ENCODE measurements at places on chromosomes 5 and 9.

GRCh38 chr9:126173929-126174328, 152.7 kb upstream of the MVB12B start:
- no peak for DNase-seq

GRCh38 chr5:168047043-168047668, 244.3 kb upstream of the WWC1 start:
- DNase-seq: no peak

DNA sequence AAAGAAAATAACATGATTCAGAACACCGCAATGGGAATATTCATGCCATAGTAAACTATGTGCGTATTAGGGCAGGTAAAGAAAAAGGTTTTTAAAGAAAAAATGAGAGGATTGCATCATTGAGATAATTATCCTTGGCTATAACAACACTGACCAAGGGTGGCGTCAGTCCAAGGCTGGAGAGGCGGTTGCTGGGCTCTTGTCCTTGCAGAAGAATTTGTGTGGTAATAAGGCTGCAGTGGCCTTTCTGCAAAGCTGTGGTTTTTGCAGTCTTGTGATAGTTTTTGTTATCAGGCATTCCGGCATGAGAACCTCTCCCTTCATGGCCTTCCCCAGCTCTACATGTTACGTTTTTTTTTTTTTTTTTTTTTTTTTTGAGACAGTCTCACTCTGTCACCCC, 14.0 kb downstream of the BOD1 start:
- no peak for DNase-seq

- DNase-seq: no peak
Measured at GRCh38 chr9:32011049-32011448, 373.4 kb upstream of the ACO1 start.

- DNase-seq: no peak
Measured at GRCh38 chr5:15499528-15500324, at the start of gene FBXL7. FBXL7 (plus strand) TSS chr5:15500180.

DNA sequence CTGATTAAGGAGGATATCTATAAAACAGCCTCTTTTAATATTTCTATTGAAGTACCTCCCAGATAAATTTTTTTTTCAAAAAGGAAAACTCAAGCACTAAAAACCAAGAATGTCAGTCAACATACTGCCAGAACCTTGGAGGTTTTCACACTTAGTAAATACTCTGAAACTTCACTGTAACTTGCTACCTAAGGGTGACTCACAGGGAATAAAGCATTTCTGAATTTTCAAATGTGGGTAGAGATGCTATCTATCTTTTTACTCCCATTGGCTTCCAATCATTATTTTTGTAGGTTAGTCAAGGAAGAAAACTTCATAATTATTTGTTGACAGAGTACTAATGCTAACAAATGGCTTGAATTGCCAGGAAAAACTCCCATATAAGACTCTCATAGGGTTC, 46.1 kb downstream of the SLC25A46 start:
- DNase-seq: no peak

- no peak for DNase-seq
Measured at GRCh38 chr9:81720450-81721086, 31.2 kb upstream of the TLE1 start.

GRCh38 chr5:15700373-15700772, 200.4 kb downstream of the FBXL7 start:
- no peak for DNase-seq

DNA sequence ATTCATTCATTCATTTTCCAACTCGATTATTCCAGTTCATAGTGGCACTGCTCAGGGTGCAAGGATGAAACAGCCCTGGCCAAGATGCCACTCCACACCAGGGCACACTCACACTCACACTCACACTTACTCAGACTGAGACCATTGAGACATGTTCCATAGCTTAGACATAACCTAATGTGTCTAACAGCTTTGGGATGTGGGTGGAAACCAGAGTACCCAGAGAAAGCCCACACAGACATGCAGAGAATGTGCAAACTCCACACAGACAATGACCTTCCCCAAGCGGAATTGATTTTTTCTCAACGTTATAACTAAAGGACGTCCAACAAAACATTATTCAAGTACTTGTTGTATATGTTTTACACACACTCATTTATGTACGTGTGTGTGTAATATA, 1363.5 kb downstream of the EFNA5 start:
- no peak for DNase-seq

- no peak for DNase-seq
Measured at GRCh38 chr9:96868709-96869108, 14.4 kb upstream of the ZNF782 start.

- DNase-seq: no peak
Measured at GRCh38 chr5:134018154-134018985, 13.6 kb upstream of the VDAC1 start.

DNA sequence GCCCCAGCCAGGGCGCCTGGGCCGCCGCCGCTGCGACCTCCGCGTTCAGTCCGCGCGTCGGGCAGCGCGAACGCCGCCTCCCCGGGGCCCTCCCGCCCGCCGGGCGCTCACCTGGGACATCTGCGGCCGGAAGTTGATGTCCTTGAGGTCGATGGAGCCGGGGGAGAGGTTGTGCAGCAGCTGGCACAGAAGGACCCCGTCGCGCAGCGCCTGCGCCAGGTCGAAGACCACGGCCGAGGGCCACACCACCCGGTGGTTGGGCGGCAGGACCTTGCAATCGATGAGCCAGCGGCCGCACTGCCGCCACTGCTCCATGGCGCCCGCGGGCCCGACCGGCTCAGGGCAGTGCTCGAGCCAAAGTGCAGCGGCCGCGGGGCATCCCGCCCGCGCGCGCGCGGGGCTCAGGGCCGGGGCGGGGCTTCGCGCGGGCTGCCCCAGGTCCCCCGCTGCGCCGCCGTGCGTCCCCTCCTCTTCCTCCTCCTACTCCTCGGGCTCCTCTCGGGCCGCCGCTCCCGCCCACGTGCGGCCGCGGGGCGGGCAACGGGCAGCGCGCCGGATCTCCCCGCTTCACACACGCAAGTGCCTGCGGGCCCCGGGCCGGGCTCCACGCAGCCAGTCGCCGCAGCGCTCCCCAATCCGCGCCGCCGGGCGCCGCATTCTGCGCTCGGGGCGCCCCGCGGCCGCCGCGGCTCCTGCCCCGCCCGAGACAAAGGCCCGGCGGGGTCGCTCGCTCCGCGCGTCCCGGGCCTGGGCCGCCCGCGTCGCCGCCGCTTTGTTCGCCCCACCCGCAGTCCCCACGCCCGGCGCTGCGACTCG, at the start of gene VAV2:
Gene VAV2 (minus strand): TSS at position 361 of the 816 bp plus-strand sequence. CDS start 46 bp downstream, at position 315.
- DNase-seq: no peak

DNA sequence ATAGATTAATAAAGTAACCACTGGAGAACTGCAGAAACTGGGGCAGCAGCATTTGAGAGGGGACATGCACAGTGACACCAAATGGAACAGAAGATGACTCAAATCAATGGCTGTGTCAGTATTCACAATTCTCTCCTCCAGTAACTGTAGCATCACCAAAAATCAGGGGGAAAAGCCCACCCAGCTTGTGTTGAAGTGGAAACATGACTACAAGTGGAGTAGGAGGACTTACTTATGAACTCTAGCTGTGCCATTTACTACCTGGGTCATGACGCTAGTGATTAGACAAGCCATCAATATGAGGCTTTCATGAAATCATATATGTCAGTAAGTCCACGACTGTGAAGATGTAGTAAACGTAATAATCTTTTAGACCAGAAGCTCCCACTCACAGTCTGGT, 199.8 kb upstream of the PTGER4 start:
- no peak for DNase-seq

DNA sequence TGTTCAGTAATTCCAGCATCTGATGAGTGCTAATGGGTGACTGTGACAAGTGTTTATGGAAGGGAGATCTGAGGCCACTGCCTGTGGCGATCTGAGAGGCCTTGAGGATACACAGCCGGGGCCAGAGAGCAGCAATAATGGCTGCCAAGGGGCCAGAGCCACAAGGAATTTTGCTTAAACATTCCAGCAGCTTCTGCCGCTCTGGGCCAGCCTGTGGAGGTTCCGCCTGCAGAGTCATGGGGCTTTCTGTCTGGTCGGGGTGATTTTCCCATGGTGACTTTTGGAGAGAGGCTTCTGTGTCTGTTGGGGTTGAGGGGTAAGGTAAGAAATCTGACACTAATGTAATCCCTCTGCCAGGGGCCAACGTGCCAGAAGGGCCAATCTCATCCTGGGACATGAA, 353.5 kb downstream of the ADAMTS6 start:
- DNase-seq: no peak
